ENCODE measurements at places on chromosomes 5 and 9. TPM values are rescaled to one million over a fixed set of nuclear protein-coding genes. Genes with fewer than 3 reads are reported as not detected.

Gene PRRX2
- not detected for total RNA-seq

Gene FABP6
- total RNA-seq = 4.5 TPM

Gene IL4
- not detected for total RNA-seq

Gene SLC24A2
- total RNA-seq = 3.7 TPM

Gene HSDL2
- 11.0 TPM for total RNA-seq

Gene PCDHB15
- total RNA-seq = 18.3 TPM

Gene KCNN2
- 29.8 TPM for total RNA-seq

Gene MTREX
- total RNA-seq = 125 TPM

Gene C5orf58
- total RNA-seq = not detected
